ENCODE measurements at places on chromosomes 7 and 10.
A peak's percentile ranks its signal among the peaks of the same experiment; 100 is the strongest.

DNA sequence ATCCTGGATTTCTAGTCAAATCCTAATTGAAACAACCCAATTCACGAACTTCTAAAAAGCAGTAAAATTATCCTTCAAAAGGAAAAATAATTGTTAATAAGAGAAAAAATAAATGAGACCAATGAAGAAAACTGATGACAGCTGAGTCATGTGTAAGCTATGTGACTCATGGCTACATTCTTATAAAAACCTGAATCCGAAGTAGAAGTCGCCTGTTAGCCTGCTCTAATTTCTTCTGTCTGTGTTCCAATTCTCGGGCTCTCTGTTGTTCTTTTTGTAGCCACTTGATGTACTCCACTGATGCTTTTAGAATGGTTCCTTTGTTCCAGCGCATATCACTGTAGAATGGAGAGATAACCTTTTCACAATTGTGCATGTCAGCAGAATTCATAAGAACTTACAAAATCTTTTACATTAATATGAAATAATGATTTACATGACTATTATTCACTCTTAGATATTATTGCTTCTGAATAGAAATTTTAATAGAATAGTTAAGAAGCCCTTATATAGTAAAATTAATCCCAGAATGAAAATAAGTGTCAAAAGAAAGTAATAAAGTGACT, 88.8 kb downstream of the TFEC start:
- no peak for DNase-seq

- DNase-seq: no peak
These were observed 65.5 kb downstream of the CYP26A1 start for GRCh38 chr10:93139059-93139655.

- DNase-seq: no peak
These were observed 7.1 kb upstream of the CXCL12 start for GRCh38 chr10:44391981-44392380.

GRCh38 chr10:53223851-53224250, 451.3 kb upstream of the MBL2 start:
- no peak for DNase-seq

DNA sequence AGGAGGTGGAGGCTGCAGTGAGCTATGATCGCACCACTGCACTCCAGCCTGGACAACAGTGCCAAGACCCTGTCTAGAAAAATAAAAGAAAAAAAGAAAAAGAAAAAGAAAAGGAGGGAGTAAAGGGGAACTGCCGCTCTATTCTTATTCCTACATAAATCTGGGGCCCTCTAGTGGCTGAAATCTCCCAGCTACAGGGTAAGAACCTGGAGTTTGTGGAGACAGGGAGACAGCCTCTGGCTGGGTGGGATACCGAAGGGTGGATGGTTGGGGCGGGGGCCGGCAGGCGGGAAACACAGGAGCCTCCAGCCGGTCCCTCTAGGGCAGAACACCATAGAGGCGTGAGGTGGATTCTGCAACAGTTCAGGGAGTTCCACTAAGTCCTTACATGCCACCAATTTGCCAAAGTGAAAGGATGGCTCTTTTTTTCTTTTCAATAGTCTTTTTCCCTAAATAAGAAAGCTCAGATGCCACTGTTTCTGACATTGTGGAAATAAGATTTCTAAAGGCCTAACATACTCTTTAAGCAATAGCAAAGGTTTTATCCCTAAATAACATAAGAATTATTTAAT, 117.3 kb downstream of the SVIL start:
- DNase-seq: no peak

GRCh38 chr7:50276483-50276882, 28.0 kb upstream of the IKZF1 start:
- no peak for DNase-seq

DNA sequence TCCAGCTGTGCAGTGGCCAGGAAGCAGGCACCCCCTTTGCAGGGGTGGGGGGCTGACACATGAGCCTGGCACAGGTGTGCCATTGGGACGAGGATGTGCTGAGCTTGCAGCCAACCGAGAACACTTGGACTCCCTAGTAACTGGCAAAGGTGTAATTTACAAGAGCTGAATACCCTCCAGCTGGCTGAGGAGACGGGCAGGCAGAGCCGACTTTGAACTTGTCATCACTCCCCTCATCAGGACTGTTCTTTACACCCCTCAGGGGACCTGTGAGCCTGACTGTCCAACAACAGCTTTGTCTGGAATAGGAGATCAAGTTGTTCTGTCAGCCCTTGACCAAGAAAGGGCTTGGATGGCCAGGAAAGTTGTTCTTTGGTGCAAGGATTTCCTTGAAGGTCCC, 61.2 kb downstream of the CDH23 start:
- no peak for DNase-seq

GRCh38 chr10:24448351-24448999, 239.5 kb downstream of the KIAA1217 start:
- no peak for DNase-seq

DNA sequence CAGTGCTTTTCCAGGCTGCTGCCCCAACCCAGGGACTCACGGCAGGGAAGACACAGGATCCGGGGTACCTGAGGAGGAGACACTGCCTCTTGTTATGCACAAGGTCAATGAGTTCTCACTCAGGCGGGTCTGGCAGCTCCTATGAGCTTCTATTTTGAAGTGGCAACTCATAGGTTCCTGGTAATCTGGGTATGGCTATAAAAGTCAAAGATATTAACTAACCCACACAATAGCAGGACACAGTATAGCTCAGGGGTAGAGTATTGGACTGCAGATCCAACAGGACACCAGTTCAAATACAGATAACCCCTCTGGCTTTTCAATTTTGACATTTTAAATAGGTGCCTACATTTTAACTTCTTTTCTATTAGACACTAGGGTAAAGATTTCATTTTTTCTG, 130.3 kb upstream of the ZNF746 start:
- DNase-seq: no peak

DNA sequence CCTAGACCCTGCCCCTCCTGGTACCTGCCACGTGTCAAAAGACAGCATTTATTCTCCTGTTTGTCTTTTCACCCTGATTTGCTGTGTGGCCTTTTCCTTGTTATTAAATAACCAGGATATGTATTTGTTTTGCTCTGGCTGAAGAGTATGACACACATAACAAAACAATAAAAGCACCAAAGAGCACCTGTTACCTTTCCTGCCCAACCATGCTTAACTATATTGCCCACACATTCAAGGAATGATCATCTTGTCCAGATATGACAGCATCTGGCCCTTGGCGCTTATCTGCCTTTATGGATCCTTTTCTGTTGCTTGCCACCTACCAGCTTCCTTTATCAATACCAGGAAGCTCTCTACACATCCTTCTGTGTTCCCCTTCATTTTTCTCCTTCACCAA, 357.7 kb downstream of the FGFR2 start:
- no peak for DNase-seq

GRCh38 chr7:92061154-92061553, 73.1 kb downstream of the CYP51A1 start:
- no peak for DNase-seq

DNA sequence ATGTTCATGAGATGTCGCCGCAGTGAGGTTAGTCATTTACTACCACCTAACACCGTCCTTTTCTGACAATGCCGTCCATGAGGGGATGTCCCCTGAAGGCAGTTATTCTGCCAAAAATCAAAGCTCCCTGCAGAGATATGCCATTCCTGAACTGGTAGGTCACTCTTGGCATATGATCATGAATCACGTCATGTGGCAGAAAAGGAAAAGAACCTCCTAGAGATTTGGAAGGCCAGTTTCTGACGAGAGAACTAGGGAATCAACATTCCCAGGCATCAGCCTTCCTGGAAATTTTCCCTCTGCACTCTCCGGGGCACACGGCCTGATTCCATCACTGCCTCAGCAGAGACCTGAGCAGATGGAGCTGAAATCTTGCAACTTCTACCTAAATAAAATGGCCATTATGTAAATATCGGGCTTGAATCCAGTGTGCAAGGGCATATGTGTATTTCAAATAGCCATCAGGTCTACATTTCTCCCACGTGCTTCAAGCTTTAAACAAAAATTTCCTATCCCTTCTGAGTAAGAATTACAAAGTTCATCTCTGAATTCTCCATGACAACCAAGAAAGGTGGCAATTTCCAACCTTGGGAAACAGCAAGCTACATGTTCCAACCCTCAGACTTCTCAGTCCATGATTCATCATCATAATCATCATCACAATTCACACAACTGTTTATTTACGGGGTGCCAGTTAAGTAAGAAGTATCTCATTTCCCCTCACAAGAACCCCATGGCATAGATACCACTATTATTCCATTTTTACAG, 46.5 kb downstream of the AMPH start:
- no peak for DNase-seq

DNA sequence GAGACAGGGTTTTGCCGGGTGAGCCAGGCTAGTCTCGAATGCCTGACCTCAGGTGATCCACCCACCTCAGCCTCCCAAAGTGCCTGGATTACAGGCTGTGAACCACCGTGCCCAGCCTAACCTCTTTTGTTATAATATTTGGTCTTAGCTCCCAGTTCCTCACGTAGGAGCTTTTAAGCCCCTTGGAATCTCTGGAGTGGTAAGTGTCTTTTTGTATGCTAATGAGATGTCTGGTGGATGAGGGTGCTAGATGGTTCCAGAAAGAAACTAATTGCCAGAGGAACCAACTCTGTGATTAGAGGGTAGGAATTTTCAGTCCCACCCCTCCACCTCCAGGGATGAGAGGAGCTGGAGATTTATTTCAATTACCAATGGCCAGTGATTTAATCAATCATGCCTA, 5.3 kb upstream of the ARPC1A start:
- DNase-seq: no peak

DNA sequence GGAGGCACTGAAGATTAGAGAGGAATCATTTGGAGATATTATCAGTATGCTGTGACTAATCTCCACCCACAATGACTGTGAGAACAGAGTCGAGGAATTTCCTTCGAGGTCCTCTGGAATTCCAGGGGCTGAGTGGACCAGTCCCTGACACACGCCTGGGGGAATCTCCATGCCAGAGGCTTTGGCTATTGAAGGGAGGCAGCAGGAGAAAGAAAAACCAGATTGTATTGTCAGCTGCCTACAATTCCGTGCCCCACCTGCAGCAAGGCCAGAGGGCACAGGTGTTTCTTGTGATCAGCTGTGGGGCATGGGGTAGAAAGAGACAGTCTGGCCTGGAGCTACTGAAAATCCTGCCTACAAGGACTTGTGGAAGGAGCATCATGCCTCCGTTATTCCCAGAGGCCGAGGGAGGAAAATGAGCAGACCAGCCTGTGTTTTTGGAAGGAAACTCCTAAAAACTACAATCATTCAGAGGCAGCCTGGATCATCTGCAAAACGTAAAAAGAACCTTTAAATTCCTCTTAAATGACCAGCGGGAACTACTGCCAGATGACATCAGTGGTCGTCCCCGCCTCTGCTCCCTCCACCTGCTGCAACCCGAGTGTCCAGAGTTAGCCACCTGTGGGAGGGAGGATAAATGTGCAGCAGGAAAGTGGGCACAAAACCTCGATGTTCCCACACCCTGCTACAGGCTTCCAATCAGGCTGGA, 25.4 kb upstream of the ANK3 start:
- DNase-seq: no peak

DNA sequence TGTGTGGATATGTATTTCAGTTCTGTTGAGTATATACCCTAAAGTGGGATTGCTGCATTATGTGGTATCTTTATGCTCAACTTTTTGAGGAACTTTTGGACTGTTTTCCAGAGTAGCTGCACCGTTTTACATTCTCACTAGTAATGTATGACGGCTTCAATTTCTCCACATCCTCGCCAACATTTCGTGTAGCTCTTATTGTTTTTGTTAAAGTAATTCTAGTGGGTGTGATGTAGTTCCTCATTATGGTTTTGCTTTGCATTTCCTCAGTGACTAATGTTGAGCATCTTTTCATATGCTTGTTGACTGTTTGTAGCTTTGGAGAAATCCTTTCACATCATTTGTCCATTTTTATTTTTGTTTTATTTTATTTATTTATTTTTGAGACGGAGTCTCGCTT, 4.5 kb downstream of the STMP1 start:
- peak; percentile 6 for DNase-seq

DNA sequence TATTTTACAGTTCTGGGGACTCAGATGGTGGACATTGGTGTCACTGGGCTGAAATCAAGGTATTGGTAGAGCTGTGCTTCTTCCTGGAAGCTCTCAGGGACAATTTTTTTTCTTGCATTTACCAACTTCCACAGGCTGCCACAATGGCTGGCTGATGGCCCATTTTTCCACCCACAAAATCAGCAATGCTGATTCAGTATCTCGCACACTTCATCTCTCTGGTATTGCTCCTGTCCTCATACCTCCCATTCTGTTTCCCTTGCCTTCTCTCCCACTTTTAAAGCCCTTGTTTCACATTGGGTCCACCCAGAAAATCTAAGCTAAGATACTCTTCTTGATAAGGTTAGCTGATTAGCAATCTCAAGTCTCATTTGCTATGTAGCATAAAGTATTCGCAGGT, 530.9 kb upstream of the POM121L12 start:
- DNase-seq: no peak

DNA sequence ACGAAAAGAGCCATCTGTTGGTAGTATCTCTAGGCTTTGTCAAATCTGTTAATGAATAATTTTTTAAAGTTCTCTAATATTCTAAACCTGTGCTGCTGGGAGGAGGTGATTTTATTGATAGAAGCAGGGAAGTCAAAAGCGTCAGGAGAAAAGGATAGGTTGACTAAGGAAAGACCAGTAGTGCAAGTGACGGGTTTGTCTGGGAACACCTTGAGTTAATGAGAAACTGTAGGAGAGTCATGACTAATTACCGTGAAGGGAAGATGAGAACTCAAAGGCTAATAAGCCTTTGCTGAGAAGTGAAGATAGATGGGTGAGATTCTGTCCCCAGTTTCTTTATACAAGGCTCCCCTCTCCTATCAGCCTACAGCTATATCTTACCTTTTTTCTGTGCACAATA, 5.0 kb upstream of the PDK4 start:
- DNase-seq: no peak

GRCh38 chr10:52208365-52208764, 105.7 kb upstream of the DKK1 start:
- no peak for DNase-seq

- no peak for DNase-seq
These were observed 328.6 kb upstream of the COBL start for GRCh38 chr7:51645255-51645654.

GRCh38 chr7:121373177-121373576, 22.9 kb downstream of the FAM3C start:
- no peak for DNase-seq

- DNase-seq: no peak
These were observed 728.3 kb upstream of the PHF14 start for GRCh38 chr7:10245406-10245805.

DNA sequence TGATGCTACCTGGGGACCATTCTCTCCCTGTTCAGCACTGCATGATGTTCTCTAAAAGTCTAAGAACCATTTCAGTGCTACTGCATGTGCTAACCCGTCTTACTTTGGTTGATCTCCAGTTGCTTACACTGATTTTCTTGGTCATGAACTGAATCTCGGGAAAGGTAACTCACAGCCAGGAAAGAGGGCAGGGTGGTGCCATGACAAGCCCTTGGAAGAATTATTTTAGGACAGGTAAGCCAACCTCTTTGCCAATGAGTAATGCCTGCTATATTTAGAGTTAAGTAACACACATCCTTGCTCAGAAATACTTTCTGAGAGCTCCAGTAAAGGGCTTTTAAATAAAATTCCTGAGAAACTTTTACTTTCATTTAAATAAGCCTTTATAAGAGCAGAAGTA, 126.7 kb downstream of the ARL4A start:
- no peak for DNase-seq
